ENCODE measurements at places on chromosomes 12 and 14.

- no peak for DNase-seq
Observed at GRCh38 chr12:125340791-125341190, 275.6 kb downstream of the AACS start.

DNA sequence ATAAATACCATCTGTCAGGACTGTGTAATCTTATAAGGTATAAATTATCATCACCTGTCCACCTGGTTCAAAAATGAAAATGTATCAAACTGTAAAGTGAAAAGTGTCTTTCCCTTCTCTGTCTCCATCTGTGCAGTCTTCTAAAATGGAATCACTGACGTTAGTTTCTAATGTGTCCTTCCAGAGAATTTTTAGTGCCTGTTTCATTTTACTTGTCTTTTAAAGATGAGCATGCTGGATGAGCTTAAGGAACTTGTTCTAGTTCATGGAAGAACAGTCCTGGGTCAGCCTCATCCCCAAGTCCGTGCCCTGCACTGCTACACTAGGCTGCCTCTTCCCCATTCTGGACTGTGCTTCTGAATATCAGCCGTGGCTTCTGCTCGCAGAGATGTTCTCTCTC lies 5.4 kb upstream of the NT5DC3 start:
- DNase-seq: no peak

- no peak for DNase-seq
Observed at GRCh38 chr12:68225576-68226476, at the start of gene IL26. IL26 (minus strand) TSS chr12:68225810; CDS start chr12:68225756, 54 bp downstream.

GRCh38 chr14:91372671-91373495 lies 44.7 kb downstream of the CCDC88C start:
- DNase-seq: no peak

DNA sequence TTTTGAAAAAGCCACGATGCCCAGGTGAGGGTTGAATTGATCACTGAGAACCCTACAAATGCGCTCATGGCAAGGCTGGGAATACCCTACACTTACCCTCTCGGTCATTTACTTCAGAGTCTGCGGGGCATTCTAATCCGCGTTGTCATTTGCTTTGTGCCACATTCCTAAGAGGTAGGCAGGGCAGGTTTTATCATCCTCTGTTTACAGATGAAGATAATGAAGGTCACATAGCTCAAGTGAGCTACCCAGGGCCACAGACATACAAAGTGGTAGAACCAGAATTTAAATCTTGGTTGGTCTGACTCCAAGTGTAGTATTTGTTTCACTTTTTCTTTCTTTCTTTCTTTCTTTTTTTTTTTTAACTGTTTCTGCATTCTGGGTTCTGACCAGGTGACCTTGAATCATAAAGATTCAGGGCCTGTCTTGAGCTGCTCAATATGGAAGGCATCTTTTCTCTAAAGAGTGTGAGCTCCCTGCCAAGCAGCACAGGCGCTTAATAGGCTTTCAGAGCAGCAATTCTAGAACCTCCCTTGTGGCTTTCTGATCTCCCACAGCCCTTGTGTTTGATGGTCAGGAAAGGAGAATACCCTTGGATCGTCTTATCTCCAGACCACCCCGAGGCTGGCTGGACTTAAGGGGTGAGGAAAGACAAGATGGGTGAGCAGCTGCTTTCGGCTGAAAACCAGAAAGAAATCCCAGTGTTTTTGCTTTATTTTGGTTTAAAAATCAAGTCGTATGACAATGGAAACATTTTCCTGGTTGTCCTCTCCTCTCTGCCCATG lies 662 bp upstream of the BATF start:
- DNase-seq: no peak

Measured in stimulated activated CD8-positive, alpha-beta memory T cell treated with anti-CD3 and anti-CD28 coated beads, Interleukin-4, amount 100 ng/mL, for 1 hour (primary cell).